ENCODE measurements at places on chromosomes 7 and 10.

- DNase-seq = peak; percentile 31
These were observed 39.6 kb upstream of the ANK3 start for GRCh38 chr10:60429084-60429849.

DNA sequence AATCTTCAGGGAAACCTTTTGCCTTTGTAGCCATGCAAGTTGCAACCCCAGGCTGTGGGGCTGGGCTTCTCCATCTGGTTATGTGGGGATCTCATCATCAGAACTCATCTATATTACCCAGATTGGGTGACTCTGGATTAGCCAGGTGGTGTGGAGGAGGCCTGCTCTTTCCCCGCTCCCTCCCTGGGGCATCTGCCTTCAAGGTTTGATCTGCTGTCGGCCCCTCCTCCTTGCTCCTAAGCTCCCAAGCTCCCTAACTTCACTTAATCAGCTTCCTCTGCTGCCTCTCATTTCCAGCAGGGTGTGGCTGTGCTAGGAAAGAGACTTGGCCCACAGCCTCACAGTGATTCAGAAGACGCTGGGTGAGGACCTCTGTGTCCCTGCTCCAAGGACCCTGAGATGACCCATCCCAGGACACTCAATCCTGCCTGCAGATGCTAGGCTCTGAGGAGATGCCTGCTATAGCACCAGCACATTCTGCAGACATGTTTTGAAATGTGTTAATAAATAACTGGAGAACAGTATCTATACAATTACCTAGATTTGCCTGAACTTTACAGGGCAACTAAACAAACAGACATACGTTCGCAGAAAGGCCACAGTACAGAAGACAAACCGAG lies 392.1 kb upstream of the PODXL start:
- peak; percentile 33 for DNase-seq

GRCh38 chr7:101817471-101818286 lies at the start of gene CUX1:
CUX1 (plus strand) TSS chr7:101817626; CDS start chr7:101817640, 14 bp downstream.
- DNase-seq = no peak

DNA sequence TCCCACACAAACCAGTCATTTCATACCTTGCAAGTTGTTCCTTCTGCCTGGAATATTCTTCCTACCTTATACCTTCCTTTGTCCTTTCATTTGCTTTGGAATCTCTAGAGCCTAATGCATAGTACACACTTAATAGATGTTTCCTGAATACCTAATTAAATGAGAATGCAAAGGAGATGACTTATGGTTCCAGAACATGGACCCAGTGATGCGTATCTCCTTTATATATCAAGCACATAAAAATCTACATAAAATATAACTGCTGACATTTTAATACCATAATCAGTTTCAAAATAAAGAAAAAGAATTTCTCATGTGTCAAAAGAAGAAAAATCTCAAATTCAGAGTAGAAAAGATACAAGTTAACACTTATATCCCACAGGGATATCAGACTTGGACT lies 110.6 kb upstream of the ASAH2 start:
- DNase-seq = no peak

DNA sequence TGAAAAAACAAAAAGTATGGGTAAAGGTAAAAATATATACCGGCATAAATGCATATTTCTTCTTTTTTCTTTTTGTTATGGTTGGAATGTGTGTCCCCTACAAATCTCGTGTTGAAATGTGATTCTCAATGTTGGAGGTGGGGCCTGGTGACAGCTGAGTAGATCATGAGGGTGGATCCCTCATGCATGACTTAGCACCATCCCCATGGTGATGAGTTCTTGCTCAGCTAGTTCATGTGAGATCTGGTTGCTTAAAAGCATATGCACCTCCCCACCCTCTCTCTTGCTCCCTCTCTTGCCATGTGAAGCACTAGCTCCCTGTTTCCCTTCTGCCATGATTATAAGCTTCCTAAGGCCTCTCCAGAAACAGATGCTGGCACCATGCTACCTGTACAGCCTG lies 93.3 kb downstream of the HYCC1 start:
- DNase-seq = no peak

DNA sequence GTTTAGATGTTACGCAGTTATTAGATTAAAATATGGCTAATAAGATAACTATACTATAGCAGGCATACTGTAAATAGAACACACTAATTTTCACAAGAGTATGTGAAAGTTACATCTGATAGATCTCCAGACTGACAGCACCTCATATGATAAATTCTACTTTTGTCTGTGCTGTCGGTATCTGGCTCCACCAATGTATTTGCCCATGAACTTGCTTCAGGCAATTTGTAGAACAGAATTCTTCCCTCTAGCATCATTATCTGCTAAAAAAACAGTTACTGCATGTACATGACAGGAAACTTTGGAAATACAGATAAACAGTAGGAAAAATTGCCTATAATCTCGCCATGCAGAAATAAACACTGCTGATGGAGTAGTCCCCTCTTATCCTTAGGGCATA lies 137.7 kb downstream of the WNT2 start:
- no peak for DNase-seq

GRCh38 chr7:22826593-22826992 lies 3.9 kb upstream of the TOMM7 start:
- DNase-seq = no peak

GRCh38 chr7:150631084-150631826 lies 930 bp downstream of the GIMAP6 start:
- no peak for DNase-seq

DNA sequence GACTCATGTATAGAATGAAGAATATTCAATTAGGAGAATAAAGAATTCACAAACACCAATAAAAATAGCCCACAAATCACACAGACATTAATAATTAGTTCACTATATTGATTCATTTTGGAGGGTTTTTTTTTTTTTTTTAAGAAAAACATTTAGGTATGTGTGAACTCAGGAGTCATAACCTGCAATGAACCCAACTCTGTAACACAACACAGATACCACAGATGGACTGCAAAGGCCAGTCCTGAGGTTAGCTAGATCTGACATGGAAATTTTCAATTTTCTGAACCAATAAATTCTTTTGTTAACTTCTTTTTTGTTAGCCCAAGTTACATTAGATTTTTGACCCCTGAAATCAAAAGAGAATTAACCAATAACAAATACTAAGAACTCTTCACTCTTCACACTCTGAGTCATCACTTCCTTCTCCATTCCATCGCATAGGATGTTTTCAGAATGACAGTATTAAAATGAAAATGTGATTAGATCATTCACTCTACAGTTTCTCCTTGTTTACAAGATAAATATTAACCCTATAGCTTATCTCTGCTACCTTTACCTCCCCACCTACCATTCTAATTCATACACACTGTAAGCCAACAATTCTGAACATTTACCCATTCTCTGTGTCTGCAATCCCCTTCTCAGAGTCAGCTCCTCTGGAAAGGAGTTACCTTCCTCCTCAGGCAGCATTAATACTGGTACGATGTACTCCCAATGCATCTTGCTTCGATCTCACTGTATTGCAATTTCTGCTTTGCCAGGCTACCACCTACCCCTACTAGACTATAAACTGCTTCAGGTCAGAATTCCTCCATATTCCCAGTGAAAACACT lies 141.5 kb downstream of the LRRN3 start:
- DNase-seq = peak; percentile 68

- DNase-seq = peak; percentile 44
These were observed 2.9 kb downstream of the PCBD1 start for GRCh38 chr10:70885481-70885880.

GRCh38 chr7:105454095-105454747 lies 65.5 kb upstream of the SRPK2 start:
- DNase-seq = peak; percentile 92

GRCh38 chr7:322111-322671 lies 32.2 kb downstream of the FOXL3 start:
- DNase-seq = peak; percentile 16

DNA sequence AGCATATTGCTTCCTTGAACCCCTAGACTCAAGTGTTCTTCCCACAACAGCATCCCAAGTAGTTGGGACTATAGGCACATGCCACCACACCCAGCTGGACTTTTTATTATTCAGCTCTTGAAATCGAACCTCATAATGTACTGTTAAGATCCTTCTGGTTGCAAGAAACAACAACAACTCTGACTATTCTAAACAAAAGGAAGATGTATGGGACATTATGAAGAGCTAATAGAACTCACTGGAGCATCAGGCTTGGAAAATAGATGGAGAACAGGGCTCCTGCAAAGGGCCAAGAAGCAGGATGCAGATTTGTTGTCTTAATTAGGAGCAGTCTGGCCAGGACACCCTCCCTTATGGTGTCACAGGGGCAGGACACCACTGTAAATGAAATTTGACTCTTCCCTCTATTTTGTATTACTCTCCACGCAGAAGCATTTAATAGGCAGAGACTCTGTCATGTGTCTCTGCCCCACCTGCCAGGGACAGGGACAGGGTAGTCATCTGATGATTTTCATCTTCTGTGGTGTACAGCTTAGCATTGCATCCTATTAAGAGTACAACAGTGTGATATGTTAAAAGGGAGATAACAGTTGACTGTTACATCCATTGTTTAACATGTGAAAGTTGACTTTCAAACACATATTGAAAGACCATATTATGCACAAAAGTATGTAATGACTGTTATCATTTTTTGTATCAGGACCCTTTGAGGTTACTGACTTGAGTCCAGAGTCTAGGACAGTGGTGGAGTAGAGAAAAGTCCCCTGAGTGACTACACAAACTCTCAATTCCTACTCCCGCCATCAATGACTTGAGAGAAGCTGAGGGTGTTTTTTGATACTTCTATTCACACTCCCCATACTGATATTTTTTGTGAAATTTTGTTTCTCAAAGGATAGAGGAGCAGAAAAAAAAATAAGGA lies 157.3 kb downstream of the LRRC4 start:
- DNase-seq = no peak

DNA sequence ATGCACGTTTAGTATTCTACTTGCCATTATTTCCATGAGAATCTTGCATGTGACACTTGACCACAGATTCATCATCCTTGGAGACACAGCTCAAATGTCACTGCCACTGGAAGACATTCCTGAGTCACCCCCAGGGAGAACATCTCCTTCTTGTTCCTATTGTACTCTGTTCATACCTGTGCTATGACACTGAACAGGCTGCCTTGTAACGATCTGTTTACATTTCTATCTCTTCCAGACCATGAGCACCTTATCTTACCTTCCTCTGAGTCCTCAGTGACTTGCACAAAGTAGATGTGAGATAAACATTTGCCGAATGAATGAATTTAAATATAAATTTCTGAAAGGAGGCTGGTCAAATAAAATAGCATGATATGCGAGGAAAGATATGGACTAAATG lies 331.9 kb upstream of the LRRN3 start:
- DNase-seq = no peak

DNA sequence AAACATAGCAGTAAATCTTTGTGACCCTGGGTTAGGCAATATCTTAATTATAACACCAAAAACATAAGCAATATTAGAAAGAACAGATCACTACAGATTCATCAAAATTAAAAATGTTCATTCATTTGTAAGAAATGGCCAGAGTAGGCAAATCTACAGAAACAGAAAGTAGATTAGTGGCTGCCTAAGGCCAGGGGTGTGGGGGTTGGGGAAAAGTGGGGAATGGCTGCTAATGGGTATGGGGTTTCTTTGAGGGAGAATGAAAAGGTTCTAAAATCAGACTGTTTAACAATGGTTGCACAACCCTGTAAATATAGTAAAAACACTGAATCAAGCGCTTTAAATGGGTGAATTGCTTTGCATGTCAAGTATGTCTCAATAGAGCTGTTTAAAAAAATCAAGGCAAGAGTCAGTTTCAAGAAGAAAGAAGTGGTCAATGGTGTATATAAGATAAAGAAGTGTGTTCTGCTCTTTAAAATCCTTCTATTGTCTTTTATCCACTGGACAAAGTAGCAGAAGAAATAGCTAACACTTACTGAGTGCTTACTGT lies 42.6 kb downstream of the CDK6 start:
- DNase-seq = no peak
